ENCODE measurements at places on chromosomes 11 and 22.

DNA sequence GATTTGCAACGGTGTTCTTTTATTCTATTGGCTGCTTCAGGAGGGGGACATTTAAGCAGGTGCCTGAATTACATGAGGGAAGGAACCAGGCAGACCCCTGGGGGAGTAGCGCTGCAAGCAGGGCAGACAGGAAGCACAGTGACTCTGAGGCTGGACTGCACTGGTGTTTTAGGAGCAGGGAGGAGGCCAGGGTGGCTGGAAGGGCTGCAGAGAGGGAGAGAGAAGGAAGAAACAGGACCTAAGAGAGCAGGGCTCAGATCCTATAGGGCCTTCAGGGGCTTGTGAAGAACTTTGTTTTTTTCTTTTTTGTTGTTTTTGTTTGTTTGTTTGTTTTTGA is 62.5 kb upstream of the SORL1-AS1 start:
- no peak overlapping the region for H3K4me3 ChIP-seq
- H3K27ac ChIP-seq, result no peak overlapping the region
- H3K4me1 ChIP-seq, result no peaks in the 10 kb centered on the region
- no peaks in the 10 kb centered on the region for H3K27me3 ChIP-seq
- no peak for DNase-seq

DNA sequence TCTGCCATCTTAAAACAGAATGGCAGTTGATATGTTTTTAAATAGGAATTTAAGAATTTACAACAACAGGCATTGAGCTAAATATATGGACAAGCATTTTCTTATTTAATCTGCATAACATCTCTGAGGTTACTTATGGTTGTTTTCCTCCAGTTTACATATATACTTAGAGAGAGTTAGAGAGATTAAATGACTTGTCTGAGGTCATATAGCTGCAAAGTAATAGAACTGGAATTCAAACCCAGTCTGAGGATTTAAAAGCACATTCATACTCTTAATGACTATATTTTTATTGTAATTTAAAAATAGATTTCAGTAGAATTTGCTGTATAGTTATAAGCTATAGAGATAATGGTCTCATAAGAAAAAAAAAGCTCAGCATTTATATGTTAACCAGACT is 81.4 kb upstream of the GRIK4 start:
- H3K36me3 ChIP-seq, result no peaks in the 10 kb centered on the region
- H3K27ac ChIP-seq, result no peak overlapping the region
- peaks cover 23% of the 10 kb centered on the region for H3K4me1 ChIP-seq
- no peak overlapping the region for H3K4me3 ChIP-seq

GRCh38 chr11:8593935-8594909 is at the start of gene STK33:
Gene STK33 (minus strand): TSS chr11:8594228. CDS start chr11:8474905, 119,323 bp downstream.
- peaks cover 7% of the 10 kb centered on the region for H3K27me3 ChIP-seq
- peaks cover 3% of the 10 kb centered on the region for H3K4me1 ChIP-seq
- no peak within 1 kb of the TSS for H3K27ac ChIP-seq
- H3K36me3 ChIP-seq, result no peaks in the 10 kb centered on the region
- H3K4me3 ChIP-seq, result peak within 1 kb of the TSS; percentile 70

- no peaks in the 10 kb centered on the region for H3K27me3 ChIP-seq
- H3K4me1 ChIP-seq, result no peaks in the 10 kb centered on the region
- DNase-seq, result no peak
Measured at GRCh38 chr11:101429703-101430540, 153.9 kb downstream of the TRPC6 start.

DNA sequence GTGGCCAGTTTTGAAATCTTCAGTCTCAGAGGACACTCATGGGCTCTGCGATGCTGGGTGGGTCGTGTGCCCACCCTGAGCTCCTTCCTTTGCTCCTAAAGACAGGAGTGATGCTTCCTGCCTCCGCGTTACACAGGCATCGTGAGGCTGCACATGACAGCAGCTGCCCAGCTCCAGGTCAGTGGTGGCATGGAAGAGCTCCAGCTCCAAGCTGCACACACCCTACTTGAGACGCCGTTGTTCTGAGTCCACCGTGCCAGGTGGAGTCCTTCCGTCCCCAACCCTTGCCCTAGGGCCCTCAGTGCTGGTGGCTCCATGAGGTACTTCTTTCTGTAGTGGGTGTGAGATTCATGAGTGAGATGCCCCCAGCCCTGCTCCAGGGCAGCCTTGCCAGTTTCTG is 794.1 kb downstream of the BRD1 start:
- H3K4me3 ChIP-seq, result no peak overlapping the region
- H3K4me1 ChIP-seq, result no peaks in the 10 kb centered on the region
- H3K27ac ChIP-seq, result no peak overlapping the region
- DNase-seq, result peak; percentile 26
- H3K27me3 ChIP-seq, result no peaks in the 10 kb centered on the region

DNA sequence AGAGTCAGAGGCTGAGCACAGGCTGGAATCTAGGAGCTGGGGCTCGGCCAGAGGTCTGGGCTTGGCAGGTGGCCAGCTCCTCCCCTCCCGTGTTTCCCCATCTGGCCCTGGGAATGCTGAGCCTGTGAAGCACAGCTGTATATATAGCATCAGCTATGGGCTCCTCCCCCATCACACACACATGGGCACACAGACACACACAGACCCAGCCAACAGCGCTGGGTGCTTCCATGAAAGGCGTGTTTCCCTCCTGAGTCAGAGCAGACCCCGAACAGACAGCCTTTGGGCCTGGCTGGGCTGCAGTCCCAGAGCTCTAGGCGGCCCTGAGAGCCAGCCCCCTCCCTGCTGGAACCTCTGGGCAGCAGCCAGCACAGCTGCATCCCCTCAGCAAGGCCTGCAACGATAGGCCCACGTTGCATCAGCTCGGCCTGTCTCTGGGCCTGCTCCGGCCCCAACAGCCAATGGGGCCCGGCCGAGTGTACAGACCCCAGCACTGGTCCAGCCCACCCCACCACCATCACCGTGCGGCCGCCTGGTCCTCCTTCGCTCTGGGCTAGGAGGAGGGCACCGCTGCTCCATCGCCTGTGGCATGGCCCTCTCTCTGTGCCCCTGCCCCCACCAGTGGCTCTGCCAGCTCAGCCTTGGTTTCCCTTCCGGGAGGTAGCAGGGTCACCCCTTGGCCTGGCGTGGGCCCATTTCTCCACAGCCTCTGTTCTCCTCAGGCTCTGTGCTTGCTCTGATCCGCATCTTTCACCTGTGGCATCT is 7.6 kb upstream of the SERPINH1 start:
- H3K4me1 ChIP-seq, result peaks cover 38% of the 10 kb centered on the region
- H3K27me3 ChIP-seq, result no peaks in the 10 kb centered on the region
- peak; percentile 93 for DNase-seq
- no peaks in the 10 kb centered on the region for H3K36me3 ChIP-seq
- peak overlapping the region; percentile 18 for H3K4me3 ChIP-seq
- H3K27ac ChIP-seq, result peak overlapping the region; percentile 73

- peak; percentile 62 for DNase-seq
- no peaks in the 10 kb centered on the region for H3K27me3 ChIP-seq
- H3K4me1 ChIP-seq, result peaks cover 28% of the 10 kb centered on the region
- no peak overlapping the region for H3K4me3 ChIP-seq
Measured at GRCh38 chr11:8777907-8778767, 95.5 kb downstream of the RPL27A start.

GRCh38 chr11:134267461-134267860 is 8.7 kb upstream of the GLB1L3 start:
- peaks cover 31% of the 10 kb centered on the region for H3K36me3 ChIP-seq
- no peak for DNase-seq
- H3K4me3 ChIP-seq, result no peak overlapping the region
- H3K4me1 ChIP-seq, result no peaks in the 10 kb centered on the region
- H3K27ac ChIP-seq, result no peak overlapping the region

DNA sequence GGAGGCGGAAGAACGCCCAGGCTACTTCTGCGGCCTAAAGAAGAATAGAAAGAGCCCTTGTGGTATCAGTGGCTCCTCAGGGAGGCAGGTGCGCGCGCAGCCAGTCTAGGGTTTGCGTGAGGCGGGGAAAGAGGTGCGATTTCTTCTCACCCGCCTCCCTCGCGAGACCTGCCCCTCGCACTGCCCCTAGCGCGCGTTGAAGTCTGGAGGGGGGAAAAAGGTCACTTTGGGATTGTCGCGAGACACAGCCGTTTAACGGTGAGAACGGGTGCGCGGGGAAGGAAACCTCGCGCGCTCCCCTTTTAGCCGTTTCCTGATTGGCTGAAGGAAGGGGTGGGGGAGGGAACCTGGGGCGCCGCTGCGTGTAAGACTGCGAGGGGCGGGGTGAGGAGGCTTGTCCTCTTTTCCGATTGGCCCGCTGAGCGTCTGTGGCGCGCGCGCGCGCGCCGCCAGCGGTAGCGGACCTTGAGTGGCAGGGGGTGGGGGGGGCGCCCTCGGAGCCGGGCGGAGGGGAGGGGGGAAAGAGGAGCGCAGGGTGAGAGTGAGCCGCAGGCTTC is at the start of gene ZFP91:
ZFP91 (plus strand) TSS at position 429 of the 557 bp plus-strand sequence. CDS start 219 bp downstream, outside the sequence.
- H3K27me3 ChIP-seq, result no peaks in the 10 kb centered on the region
- H3K4me1 ChIP-seq, result peaks cover 70% of the 10 kb centered on the region
- DNase-seq, result peak; percentile 99
- peak within 1 kb of the TSS; percentile 92 for H3K4me3 ChIP-seq
- H3K36me3 ChIP-seq, result no peaks in the 10 kb centered on the region

- no peaks in the 10 kb centered on the region for H3K36me3 ChIP-seq
- no peaks in the 10 kb centered on the region for H3K27me3 ChIP-seq
- no peak for DNase-seq
- peaks cover 7% of the 10 kb centered on the region for H3K4me1 ChIP-seq
Measured at GRCh38 chr11:104965735-104966134, 2.6 kb downstream of the CASP4 start.

DNA sequence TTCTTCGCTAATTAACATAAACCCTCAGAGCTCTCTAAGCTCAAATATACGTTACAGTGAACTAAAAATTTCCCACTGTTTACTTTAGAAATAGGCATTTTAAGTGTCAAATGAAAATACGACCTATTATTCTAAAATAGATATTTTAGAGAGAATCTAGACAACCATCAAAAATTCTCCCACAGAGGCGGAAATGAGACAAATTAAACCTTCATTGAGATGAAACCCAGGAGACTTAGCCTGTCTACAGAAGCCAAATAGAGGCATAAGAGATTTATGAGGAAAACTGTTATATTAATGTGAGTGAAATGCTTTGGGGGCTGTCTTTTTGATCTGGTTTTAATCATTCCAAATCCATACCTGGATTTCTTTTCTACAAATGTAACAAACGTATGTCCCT is 232.0 kb upstream of the GRIA4 start:
- no peak overlapping the region for H3K4me3 ChIP-seq
- no peak overlapping the region for H3K27ac ChIP-seq
- H3K27me3 ChIP-seq, result no peaks in the 10 kb centered on the region
- no peak for DNase-seq

DNA sequence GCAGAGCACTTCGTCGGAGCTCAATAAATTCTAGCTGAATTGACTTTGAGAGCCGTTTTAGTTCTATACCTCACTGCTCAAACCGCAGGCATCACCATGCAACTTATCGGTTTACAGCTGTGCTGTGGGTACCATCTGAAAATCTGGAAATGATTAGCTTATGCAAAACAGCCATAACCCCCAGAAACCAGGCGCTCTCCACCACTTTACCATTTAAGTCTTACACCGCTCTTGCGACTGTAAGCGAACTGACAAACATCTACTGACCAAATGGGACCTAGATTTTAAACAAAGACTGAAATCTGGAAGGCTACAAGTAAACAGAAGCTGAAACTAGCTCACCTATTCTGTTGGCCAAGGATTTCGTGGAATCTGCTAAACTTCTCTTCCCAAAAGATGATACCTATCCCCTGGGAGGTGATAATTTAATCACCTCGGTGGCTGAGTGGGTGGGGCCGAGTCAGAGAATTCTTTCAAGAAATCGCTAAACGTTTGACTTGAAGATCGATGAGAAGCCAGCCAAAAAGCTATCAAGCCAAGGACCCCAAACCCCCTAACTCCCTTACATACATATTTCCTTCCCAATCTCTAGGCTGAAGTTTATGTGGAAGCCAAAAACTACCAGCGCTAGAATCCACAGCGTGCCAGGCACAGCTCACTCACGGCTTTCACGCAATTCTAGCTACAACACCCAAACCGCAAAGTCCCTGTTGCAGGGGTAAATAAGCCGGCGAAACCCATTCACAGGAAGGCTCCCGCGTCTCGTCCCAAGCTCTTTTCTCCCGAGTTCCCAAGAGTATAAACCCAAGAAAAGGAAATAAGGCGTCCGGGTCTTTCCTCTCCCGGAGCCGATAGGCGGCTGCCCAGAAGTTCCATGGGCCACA is 644 bp downstream of the SPTY2D1 start:
- peaks cover 11% of the 10 kb centered on the region for H3K4me1 ChIP-seq
- DNase-seq, result no peak
- no peaks in the 10 kb centered on the region for H3K27me3 ChIP-seq
- peak overlapping the region; percentile 93 for H3K27ac ChIP-seq

- H3K27me3 ChIP-seq, result no peaks in the 10 kb centered on the region
Measured at GRCh38 chr11:109401545-109401944, 20.4 kb upstream of the C11orf87 start.

DNA sequence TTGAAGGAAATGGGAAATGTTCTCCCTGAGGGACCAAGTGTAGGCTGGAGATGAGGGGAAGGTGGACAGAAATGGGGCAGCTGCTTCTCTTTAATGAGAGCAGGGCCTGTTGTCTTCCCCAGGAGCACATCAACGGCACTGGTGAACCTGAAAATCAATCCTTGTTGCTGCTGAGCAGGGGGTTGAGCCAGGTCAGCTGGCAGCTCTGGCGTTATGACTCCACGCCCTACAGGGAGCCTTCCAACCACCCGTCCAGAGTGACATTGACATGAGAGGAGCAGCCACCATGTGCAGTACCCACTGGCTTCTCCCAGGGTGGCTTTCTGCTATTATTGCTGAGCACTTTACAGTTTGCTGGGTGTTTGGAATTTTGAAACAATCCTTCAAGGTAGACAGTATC is 116.9 kb upstream of the LDLRAD3 start:
- no peak for DNase-seq
- no peaks in the 10 kb centered on the region for H3K36me3 ChIP-seq
- no peaks in the 10 kb centered on the region for H3K27me3 ChIP-seq
- H3K27ac ChIP-seq, result peak overlapping the region; percentile 28

DNA sequence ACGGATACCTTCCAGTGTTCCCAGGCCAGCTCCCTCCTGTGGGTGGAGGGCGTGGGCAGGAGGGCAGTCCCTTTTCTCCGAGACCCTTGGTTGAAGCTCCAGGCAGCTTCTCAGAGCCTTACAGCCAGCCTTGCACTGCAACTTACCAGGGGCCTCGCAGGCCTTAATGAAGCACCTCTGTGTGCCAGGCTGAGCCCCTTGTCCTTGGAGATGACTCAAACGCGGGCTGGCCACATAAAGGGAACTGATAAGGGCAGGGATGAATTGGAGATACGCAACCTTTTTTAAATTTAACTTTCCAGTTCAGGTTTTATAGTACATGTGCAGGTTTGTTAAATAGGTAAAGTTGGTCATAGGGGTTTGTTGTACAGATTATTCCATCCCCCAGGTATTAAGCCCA is 72.7 kb downstream of the WNT7B start:
- H3K27me3 ChIP-seq, result no peaks in the 10 kb centered on the region
- H3K4me3 ChIP-seq, result no peak overlapping the region
- H3K27ac ChIP-seq, result no peak overlapping the region
- no peak for DNase-seq
- no peaks in the 10 kb centered on the region for H3K4me1 ChIP-seq

DNA sequence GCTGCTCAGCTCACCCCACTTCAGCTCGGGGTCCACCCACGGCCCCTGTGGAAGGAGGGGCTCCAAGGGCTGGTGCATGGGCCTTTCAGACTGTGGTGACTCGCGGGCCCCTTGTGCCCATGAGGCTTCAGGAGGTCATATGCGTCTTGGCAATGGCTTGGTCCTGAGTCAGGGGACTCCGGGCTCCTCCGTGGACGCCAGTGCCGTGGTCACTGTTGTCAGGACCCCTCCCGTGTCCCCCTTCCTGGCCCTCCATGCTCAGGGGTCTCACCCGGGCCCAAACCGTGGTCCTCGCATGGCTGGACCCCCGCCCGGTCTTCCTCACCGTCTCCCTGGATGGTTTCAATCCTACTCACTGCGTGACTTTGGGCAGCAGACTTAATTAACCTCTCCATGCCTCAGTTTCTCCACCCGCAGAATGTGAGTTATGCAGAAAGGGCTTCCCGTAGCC is 436.4 kb downstream of the TBC1D22A start:
- DNase-seq, result no peak
- no peak overlapping the region for H3K4me3 ChIP-seq
- no peaks in the 10 kb centered on the region for H3K36me3 ChIP-seq
- peaks cover 10% of the 10 kb centered on the region for H3K27me3 ChIP-seq
- no peak overlapping the region for H3K27ac ChIP-seq
- no peaks in the 10 kb centered on the region for H3K4me1 ChIP-seq

All from psoas muscle (tissue), 8 donors.